Left lobe of liver (tissue), 2 donors: ENCODE measurements at places on chromosomes 5 and 9. TPM values are rescaled to one million over a fixed set of nuclear protein-coding genes. Genes with fewer than 3 reads are reported as not detected.

DNA sequence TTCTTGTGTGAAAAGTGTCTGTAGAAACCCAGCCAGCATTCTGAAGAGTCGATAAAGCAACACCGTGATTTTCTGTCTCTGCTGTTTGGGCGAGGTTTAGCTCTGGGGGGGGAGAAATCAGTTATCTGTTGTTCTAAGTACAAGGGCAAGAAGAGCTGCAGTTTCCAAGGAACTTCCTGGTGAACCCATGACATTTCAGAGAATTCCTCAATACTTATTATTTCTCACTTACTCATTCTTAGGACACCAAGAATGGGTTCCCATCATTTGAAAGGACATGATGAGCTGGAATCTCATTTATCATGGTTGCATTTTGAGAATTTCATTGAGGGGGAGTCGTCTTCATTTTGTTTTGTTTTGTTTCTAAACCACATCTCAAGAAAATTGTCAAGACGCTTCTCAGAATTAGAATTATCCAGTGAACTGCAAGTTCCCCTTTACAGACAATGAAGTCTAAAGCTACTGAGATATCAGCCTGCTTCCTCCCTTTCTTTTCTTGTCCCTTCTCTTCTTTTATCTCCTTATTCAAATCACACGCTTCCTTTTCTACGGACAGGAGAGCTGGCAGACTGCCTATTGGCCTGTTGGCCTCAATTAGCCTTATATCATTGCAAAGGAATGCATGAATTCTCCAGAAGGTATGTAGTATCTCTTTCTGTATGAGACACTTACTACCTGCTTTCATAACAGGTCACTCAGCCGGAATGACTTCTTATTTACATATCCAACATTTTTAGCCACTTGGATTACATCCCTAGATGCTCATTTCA is 53.7 kb downstream of the ZNF462 start:
- no peak for DNase-seq

Gene TXNDC8
- total RNA-seq = not detected

Gene FRMPD1
- 0.88 TPM for total RNA-seq

- no peak for DNase-seq
These were observed 59.2 kb downstream of the PHAX start for GRCh38 chr5:126659805-126660482.

GRCh38 chr5:96432216-96433065 is 607 bp downstream of the PCSK1 start:
- DNase-seq = no peak

Gene CSNK1G3
- 17.2 TPM for total RNA-seq

Gene NEUROG1
- total RNA-seq = not detected

DNA sequence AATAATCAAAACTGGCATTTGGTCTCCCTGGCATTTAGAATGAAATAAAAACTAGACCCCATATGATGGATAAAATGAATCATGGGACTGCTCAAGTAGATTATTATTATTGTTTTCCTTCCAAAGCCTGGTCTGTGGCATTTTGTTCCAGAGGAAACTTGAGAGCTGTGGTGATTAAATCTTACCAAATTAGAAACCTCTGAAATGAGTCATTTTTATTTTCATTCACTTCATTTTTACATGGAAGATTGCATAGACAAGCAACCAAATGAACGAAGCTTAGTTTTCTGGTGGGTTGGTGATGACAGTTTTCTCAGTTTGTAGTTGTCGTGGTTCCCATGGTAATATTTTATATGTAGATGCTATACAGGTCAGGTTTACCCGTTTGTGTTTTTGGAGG is 23.4 kb downstream of the PAM start:
- DNase-seq = no peak

GRCh38 chr5:180006141-180006540 is 65.4 kb downstream of the RNF130 start:
- no peak for DNase-seq

Gene NMUR2
- total RNA-seq = not detected

DNA sequence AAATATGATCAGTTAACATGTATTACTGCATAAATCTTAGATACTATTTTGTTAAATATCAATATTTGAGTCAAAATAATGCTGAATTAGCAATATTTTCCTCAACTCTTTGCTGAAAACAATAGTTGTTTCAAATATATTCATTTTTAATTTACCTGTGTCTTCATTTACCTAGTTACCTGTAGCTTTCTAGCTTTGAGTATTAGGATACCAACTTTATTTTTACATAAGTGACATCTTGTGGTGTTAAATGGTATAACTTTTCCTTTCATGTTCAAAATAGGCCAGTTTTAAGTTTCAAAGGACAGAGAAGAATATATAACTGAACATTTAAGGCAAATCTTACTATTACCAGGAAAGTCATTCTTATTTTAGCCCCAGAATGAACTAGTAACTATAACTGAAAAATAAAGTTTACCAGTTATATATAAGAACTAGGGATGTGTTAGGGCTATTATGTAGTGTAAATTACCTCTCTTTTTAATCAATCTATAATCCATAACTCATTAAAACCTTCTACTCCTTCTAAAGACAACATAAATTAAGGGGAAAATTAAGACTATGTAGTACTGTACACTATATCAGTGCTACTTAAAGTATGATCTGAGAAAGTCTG is 25.3 kb downstream of the AP3B1 start:
- DNase-seq = no peak

GRCh38 chr9:86598411-86599239 is 244.4 kb upstream of the TUT7 start:
- DNase-seq = no peak

DNA sequence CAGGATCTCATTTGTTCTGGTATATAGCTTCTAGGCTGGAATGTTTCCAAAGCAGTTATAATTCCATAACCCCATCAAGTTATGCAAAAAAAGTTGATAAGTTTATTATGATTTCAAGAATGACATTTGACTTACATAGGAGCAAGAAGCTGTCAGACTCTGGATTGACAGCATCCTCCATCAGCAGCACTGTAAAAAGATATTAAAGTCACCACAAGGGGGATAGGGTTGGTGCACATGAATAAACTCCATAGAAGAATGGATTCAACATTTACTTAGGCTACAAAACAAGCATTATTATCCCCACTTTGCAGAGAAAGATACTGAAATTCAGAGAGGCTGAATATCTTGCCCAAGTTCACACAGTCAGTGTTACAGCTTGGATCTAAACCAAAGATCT is 208.9 kb upstream of the SLC30A5 start:
- no peak for DNase-seq

Gene ANKRD31
- not detected for total RNA-seq

DNA sequence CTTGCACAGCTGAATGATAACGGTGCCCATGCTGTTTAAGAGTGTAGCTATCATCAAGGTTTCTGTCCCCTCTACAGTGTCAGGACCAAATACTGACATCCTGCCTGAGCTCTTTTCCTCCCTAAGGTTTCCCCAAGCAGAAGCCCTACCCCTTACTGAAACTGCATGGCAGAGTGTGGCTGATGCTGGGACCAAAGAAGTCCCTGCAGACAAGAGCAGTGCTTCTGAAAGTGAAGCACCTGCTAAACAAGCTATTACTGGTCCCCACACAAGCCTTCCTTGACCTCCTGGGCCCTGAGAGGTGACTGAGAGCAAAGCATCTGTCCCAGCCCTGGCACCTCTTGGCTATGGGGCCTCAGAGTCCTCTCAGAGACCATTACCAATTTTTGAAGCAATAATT is 56.1 kb downstream of the CFAP90 start:
- DNase-seq = no peak

Gene FOXI1
- not detected for total RNA-seq

Gene SLCO6A1
- total RNA-seq = not detected

Gene SLC36A3
- not detected for total RNA-seq

Gene SPINK13
- total RNA-seq = not detected

Gene PCDHGA4
- 0.53 TPM for total RNA-seq

DNA sequence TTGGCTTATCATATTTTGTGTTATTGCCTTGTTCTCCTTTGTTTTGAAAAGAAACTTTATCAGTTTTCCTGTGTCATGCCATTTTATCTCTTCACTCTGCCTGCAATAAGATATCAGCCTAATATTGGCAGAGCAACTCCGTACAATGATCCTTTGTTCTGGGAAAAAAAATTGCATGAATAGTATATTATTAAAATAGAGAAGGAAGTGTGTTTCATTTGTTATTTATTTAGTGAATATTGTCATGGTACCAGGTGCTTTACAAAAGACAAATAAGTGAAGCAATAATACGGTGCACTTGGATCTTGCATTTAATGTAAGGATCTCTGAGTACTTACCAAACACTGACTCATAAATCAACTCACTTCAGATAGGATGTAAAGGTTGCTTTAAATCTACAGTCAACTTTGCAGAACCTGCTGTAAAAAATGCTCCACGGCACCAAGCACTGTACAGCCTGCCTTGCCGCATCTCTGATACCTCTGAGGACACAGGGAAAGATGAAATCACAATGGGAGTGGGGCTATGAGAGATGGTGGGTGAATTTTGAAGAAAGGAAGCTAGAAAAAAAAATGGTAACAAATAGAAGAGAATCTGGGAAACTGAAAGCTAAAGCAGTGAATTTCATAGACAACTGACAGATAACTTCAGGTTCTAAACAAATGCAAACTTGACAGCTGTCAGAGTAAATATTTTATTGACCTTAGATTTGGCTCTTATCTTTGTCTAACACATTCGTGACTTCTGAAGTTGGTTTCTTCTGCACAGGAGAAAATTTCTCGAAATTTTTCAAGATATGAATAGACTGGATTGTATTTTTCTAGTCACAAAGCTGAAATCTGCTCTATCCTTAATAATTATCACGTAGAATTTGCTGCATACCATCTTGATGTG is 232.1 kb downstream of the ENC1 start:
- DNase-seq = no peak

DNA sequence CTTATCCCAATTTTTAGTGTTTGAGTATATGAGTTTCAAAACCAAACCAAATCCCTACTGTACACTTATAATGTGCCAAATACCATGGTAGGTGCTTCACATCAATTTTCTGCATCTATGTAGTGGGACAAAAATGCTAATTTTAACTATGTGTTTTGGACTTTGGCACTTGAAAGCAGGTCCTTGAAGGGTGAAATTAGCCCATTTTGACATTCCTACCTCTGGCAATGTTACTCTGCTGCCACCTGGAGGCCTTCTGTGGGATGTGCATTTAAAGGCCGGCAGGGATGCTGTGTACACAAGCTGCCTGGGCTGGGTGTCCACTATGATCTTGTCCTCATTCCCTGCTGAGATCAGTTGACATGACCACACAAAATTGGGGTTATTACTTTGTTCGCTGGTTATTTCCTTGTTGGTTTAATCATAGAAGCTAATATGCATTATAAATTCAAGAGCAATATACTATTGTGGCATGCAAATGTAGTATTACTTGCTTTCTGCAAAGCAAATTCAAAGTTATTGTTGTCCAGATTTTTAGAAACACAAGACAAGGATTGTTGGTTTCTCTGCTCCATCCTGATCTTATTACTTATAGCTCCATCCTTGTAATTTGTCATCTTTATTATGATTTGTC is 166.8 kb downstream of the ARHGEF28 start:
- peak; percentile 77 for DNase-seq

Gene ZNF354C
- total RNA-seq = 1.3 TPM

DNA sequence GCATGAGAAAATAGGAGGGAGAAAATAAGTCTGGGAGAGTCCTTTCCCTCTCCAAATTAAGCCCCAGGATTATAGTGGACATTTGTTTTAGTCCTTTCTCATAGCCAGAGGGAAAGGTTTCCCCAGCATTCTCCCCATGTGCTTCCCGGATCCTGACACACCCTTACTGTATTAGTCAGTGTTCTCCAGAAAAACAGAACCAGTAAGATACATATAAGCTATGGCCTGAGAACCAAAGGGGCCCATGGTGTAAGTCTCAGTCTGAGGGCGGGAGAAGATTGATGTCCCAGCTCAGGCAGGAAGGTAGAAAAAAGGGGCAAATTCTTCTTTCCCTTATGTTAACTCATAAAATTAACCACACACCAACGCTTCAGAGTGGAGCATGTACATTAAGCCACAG is 25.6 kb upstream of the SPATA31D4 start:
- DNase-seq = no peak

- no peak for DNase-seq
These were observed 5.6 kb downstream of the JMY start for GRCh38 chr5:79241535-79241979.

- DNase-seq = no peak
These were observed 188.7 kb downstream of the HSPA4 start for GRCh38 chr5:133240425-133241091.

GRCh38 chr5:152364172-152364571 is 40.9 kb downstream of the NMUR2 start:
- no peak for DNase-seq

GRCh38 chr9:37746448-37747270 is 6.9 kb upstream of the TRMT10B start:
- no peak for DNase-seq

GRCh38 chr5:75844301-75844700 is 127.1 kb upstream of the POC5 start:
- no peak for DNase-seq

- no peak for DNase-seq
These were observed 35.8 kb upstream of the SPRY4 start for GRCh38 chr5:142360607-142361120.

DNA sequence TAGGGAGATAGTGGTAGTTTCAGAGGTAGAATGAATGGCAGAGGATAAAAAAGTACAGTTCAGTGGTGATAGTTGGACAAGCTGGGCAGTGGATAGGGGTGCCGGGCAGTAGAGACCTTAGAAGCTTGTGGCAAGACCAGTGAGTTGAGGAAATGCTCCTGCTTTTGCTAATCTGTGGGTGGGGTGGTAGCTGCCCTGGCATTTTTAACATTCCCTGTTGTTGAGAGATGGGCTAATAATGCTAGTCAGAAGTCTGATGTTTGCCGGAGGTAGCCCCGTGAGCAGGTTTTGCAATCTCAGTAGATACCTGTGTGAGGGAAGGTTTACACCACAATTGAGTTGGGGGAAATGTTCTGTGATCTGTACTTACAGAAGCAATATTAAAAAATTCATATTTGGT is 91.1 kb downstream of the TRIO start:
- DNase-seq = no peak

DNA sequence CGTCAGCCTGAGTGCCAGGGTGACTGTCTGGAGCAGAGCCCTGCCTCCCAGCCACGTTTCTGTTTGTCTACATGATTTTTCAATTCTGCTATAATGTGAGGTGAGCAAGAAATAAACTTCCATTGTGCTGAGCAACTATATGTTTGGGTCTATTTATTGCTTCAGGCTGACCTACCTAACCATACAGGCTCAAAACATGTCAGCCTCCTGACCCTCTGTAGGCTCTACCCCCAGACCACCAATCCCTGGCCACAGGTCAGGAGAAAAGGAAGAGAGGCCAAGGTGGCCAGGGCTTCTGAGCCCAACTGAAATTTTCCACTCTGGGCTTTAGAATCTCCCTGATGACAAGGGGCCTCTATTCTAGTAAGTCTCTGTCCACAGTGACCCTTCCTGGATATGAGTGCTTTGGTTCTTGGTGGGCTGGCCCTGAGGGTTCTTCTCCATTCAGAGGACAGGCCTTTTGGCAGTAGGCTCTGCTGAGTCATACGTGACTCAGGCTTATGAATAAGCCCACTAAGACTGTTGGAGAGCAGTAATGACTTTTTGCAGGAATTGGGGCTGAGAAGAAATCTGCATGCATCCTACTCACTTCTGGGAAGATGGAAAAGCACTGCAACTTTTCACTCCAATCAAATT is 117.2 kb upstream of the TBCA start:
- no peak for DNase-seq

- peak; percentile 33 for DNase-seq
These were observed 23.1 kb downstream of the P4HA2 start for GRCh38 chr5:132204371-132205135.
